Motor neuron (in vitro differentiated cells): ENCODE measurements at places on chromosomes 1 and 21. TPM values are rescaled to one million over a fixed set of nuclear protein-coding genes. Genes with fewer than 3 reads are reported as not detected.

Gene MTARC2
- total RNA-seq, result 1.8 and 3.0 TPM in 2 replicates

- peak; percentile 83 for ATAC-seq
Measured at GRCh38 chr1:84582802-84583587, 8.8 kb upstream of the CTBS start.

DNA sequence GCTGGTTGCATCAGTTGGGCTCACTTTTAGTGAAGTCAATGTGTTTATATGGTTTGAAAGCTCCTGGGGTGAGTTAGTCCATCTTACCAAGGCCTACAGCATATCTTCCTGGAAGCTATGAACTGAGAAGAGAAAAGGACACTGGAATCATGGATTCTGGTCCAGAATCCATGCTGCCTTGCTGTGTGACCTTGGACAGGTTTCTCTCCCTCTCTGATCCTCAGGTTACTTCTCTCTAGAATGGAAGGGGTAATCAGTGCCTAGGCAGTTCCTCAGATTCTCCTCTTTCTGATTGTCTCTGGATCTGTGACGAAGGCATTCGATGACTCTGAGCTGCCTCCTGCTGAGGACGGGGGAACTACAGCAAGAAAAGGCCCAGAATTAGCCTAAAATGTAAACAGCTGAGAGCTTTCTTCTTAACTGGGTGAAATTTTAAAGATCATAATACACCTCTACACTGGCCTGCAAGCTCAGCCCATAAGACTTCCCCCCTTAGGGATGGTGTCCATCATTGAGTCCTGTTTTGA lies 425.0 kb upstream of the VAMP3 start:
- no peak for ATAC-seq

Gene PLEKHG5
- 8.1 and 8.8 TPM in 2 replicates for total RNA-seq

GRCh38 chr1:11898831-11899467 lies 27.3 kb downstream of the KIAA2013 start:
- ATAC-seq, result peak; percentile 72
